ENCODE measurements at places on chromosomes 3 and 15.
A peak's percentile ranks its signal among the peaks of the same experiment; 100 is the strongest.

DNA sequence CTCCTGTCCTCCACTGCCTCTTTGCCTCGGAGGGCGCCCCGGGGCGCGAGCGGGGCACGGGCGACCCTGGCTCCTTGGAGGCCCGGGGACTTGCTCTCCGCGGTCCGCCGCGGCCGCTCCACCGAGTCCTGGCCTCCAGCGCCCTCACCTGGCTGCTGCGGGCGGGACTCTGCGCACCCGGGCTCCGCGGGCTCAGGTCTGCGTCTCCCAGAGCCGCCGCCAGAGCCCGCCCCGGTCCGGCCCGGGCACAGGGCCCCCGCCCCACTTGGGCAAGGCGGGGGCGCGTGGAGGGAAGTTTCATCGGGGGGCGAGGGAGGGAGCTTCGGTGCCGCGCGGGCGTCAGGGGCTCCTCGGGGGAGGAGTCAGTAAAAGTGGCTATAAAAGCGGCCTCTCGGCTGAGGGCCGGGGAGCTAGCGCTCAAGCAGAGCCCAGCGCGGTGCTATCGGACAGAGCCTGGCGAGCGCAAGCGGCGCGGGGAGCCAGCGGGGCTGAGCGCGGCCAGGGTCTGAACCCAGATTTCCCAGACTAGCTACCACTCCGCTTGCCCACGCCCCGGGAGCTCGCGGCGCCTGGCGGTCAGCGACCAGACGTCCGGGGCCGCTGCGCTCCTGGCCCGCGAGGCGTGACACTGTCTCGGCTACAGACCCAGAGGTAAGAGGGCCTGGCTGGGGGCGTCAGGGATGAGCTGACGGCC lies at the start of gene CEMIP:
CEMIP (plus strand) TSS at position 407 of the 694 bp plus-strand sequence. CDS start 94,510 bp downstream, outside the sequence.
- DNase-seq = peak; percentile 96

DNA sequence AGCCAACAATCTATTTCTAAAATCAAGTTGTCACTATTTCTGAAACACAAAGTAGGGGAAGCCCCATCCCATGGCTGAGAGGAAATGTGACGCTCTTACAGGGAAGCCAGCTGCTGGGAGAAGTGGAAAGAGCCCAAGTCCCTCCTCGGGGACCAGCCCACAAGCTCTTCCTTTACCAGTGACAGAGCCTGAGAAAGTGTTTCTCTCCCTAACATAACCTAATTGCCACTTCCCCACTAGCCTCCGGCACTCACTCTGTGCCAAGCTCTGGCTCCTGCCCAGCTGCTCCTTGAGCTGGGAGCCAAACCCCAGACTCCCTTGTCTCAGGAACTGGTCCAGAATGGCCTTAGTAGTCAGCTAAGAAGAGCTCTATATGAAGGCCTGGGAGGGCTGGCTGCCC lies 42.9 kb downstream of the TNFAIP8L3 start:
- no peak for DNase-seq

- DNase-seq = no peak
Observed at GRCh38 chr3:193827871-193828270, 234.9 kb downstream of the OPA1 start.

GRCh38 chr15:68310804-68311463 lies 33.4 kb downstream of the FEM1B start:
- DNase-seq = peak; percentile 25

DNA sequence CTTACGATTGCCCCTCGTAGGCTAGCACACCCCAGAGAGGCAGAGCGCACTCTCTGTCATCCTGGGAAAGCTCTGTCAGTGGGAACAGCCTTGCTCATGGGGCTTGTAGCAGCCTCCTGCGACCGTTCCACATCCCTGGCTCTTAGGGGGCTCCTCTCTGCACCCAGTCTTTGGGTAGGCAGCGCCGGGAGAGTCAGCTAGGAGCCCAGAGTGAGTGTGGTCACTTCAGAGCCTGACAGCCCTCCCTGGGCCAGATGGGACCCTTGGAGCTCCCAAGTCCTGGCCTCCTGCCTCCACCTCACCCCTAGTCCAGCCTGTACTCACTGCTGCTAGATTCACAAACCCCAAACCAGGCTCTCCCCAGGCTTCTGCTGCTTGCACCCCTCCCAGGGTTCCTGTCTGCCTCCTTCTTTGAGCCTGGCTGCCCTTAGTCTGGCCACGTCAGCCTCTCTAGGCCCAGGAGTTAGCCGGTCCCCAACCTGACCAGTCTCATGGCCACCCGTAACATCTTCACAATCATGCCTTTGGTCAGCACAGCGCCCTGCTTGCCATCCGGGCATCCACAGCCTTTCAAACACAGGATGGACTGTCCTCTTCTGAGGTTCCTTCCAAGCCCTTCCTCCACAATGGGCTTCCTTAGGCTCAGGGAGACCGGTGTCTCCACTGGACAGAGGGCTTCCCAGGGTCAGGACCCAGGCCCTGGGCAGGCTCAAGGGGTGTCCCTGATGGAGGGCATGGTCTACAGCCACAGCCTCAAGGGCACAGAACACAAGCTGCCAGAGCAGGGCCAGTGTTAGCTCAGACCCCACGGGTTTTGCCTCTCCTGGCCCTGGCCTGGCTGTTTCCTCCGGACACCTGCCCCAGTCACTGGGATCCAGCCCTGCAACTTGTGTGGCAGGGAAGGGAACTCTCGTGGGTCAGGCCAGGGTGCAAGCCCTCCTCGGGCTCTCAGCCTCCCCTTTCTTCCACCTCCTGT lies 4.6 kb downstream of the ACSBG1 start:
- no peak for DNase-seq

GRCh38 chr3:104546301-104546700 lies 820.4 kb upstream of the ALCAM start:
- no peak for DNase-seq

DNA sequence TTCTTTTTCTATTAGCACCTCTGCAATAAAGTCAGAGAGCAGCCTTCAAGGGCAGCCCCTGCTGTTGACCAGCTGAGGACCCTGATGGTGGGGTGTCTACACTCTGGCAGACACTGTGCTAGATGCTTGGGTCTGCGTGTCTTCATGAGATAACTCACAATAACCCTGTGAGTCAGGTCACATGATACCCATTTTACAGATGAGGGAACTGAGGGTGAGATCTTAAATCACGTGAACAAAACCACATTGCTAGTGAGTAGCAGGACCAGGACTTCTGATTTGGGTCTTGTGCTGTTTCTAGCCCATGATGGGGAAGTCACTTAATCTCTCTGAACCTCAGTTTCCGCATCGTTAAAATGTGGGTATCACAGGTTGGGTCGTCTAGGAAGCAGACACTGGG lies 118.5 kb upstream of the LIPC start:
- DNase-seq = no peak

DNA sequence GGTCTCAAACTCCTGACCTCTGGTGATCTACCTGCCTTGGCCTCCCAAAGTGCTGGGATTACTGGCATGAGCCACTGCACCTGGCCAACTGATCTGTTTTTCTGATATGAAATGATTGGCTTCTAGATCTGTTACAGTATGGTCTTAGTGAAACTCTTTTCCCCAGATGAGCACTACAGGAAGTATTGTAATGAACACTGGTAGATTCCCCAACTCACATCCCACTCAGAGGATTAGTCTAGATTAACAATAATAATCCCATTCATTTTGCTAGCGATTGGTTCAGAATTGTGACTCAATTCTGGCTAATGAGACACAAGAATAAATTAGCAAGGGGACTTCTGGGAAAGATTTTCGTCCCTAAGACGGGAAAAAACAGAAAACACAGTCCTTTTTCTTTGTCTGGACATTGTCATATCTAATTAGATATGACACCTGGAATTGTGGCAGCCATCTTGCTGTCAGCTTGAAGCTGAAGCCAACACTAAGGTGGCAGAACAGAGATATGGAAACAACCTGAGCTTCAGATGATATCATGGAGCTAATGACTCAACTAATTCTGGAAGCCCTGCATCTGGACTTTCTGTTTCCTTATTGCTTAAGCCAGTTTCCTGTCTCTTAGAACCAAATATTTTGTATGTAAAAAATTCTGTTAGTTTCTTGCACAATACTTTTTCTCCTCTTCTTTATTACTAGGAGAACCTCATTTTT lies 17.4 kb upstream of the NPTN start:
- no peak for DNase-seq

- DNase-seq = no peak
Observed at GRCh38 chr15:68997050-68997449, 17.4 kb upstream of the NOX5 start.

DNA sequence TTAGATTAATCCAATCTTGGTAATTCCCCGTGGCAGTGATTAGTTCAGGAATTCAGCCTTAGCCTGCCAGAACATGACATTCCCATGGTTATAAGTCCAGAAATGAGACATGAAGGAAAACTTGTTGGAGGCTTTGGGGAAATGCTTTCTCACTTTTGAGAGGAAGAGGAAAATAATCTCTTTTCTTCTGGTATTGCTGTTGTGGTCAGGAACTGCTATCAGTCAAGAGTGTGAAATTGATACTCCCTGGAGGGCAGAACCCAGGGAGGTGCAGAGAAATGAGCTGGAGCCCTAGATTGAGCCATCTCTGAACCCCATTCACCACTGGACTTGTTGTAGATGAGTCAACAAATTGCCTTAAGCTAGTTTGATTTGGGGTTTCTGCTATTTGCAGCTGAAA lies 38.6 kb upstream of the APH1B start:
- no peak for DNase-seq

DNA sequence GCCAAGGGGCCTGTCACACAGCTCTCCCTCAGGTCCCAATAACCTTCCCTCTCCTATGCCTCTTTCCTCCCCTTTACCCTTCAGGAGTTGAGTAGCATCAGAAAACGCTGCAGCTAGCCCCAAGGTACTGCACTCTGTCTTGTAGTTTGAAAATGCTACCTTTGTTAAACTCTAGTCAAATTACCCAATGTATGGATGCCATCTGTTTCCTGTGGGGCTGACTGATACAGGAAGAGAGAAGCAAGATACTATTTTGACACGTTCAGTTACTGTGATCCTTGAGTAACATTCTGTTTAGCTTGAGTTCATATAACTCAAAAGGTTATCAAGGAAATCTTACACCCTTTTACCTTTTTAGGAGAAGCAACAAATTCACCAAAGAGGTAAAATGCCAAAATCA lies 493.1 kb downstream of the FHIT start:
- DNase-seq = no peak

DNA sequence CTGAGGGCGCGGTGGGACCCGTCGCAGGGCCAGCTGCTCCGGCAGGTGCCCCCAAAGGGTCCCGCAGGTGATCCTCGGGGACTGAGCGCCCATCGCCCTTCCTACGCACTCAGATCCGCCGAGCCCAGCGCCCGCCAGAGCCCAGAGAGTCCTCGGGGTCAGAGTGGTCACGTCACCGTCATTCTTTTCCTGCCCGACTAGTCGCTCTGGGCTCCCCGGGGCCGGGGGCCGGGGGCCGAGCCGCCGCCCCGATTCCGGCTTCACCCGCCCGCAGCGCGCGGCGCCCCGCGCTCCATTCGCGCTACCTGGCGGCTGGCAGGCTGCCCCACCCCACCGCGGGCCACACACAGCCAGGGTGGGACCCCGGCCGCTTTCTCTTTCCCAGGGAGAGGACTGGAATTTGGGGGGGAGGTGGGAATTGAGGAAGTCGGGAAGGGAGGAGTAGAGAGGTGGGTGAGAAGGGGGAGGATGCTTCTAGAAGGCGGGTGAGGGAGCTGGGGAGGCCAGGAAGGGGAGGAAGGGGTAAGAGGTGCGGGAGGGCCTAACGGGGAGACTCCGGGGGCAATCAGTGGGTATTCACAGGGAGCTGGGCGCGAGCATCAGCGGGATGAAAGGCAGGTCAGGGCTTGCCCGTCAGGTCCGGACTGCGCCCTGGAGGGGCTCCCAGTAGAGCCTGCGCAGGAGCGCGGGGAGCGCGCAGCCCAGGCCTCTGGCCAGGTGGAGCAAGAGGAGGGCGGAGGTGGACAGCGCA lies 36.1 kb upstream of the EPHB3 start:
- DNase-seq = peak; percentile 88

GRCh38 chr15:88301311-88301710 lies 44.8 kb upstream of the NTRK3 start:
- peak; percentile 9 for DNase-seq

- DNase-seq = no peak
Observed at GRCh38 chr3:168394439-168394838, 298.7 kb upstream of the GOLIM4 start.

- no peak for DNase-seq
Observed at GRCh38 chr3:60610441-60611112, 640.7 kb downstream of the FHIT start.

GRCh38 chr15:90986790-90987507 lies 7.4 kb downstream of the PRC1 start:
- DNase-seq = no peak

DNA sequence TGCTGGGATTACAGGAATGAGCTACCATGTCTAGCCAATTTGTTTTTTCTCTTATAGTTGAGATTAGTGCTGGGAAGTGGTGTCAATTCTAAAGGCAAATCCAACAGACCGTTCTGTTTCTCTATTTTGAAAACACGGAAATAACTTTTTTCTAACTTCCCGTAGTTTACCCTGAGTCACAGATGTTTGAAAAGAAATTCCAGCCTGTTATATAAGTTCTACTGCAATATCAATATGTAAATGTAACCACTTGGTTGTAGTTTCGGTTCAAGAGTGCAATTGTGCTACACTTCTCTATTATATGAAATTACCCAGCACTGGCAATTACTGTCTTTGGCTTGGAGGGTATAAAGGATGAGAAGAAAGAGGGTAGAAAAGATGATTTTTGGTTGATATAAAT lies 22.3 kb upstream of the GNB4 start:
- DNase-seq = no peak

GRCh38 chr3:195224980-195225580 lies 45.9 kb downstream of the XXYLT1 start:
- DNase-seq = no peak

DNA sequence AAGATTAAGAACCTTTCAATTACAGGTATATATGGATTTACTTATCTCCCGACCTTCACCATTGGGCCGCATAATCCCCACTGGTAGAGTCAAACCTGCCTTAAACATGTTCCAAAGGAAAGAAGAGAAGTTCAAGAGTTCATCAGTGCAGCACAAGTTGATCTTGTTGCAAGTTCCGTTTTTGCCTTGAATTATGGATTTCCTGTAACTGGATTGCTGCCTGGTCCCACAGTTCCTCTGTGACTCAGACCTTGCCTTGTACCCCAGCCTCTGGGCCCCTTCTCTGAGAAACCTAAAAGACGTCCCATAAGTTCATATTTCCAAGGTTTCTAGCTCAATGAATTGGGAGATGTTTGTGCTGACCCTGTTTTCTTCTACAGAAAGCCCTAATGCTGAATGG lies 112.5 kb upstream of the THBS1 start:
- no peak for DNase-seq

- no peak for DNase-seq
Observed at GRCh38 chr3:184339001-184339400, 1.6 kb downstream of the FAM131A start.

- no peak for DNase-seq
Observed at GRCh38 chr3:23611737-23612295, 193.9 kb upstream of the UBE2E1 start.

- DNase-seq = no peak
Observed at GRCh38 chr3:198028718-198029117, 68.7 kb downstream of the LMLN start.

GRCh38 chr3:155428563-155428962 lies 135.1 kb upstream of the STRIT1 start:
- no peak for DNase-seq

GRCh38 chr3:159781867-159782266 lies 206.8 kb upstream of the IL12A start:
- no peak for DNase-seq

- no peak for DNase-seq
Observed at GRCh38 chr15:58053315-58054153, 12.0 kb downstream of the ALDH1A2 start.

Measured in H7 (cell line).